ENCODE measurements at places on chromosomes 5 and 9. TPM values are rescaled to one million over a fixed set of nuclear protein-coding genes. Genes with fewer than 3 reads are reported as not detected.

GRCh38 chr9:89747596-89747995 is 142.8 kb downstream of the GADD45G start:
- DNase-seq, result no peak

DNA sequence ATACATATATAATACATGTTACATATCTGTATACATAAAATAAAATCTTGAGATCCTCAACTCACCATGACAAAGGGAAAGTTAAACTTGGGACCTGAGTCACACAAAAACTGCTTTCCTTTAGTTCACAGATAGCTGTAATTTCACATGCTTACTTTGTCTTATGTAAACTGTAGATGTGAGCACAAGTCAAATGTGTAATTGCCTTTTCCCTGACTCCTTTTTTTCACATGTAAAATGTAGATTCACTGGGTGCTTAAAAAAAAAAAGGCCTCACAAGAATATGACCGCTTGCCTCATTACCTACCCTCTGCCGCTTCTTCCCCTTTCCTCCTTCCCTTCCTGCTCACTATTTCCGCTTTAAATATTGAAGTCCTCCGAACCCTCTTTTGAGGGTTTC is 21.9 kb upstream of the FAM169A start:
- no peak for DNase-seq

DNA sequence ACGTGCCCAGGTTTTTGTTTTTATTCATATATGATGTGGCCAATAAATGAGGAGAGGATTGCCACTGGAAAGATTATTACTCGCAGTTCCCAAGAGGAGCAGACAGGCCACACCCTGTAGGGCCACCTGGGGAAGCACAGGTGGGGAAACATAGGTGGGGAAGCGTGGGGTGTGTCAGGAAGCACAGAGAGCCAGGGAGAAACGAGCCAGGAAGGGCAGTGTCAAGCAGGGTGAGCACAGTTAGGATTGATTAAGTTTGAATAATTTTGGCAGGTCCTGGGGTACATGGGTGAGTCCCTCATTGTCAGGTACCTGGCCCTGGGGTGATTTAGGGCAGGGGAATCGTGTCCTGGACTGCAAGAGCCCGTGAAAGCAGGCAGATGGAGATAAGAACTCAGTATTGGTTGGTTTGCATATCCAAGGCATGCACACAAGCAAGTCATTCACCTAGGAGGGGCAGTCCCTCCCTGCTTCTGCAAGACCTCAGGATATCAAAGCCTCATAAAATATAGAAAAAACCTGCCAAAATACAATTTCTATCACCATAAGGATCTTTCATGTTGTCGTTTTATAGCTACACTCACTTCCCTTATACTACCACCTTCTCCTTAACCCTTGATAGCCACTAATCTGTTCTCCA is 22.4 kb downstream of the MVB12B start:
- no peak for DNase-seq

GRCh38 chr5:9140711-9141110 is 405.2 kb downstream of the SEMA5A start:
- no peak for DNase-seq

DNA sequence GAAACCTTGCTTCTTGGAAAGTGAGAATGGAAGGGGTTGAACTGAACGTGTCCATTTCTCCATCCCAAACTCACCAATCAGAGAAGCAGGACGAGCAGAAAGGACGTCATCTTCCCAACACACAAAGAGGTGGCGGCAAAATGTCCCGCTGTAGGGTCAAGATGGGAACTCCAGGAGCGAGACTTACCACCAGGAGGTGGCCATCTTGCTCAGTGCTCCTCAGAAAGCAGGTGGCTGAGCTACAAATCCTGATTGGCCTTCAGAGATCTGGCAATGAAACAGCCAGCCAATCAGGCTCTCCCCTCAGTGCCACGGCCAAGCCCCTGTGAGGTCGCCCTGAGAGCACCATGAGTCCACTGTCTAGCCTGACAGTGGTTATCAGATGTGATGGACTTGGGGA is 259.0 kb downstream of the NDUFS4 start:
- DNase-seq, result no peak

DNA sequence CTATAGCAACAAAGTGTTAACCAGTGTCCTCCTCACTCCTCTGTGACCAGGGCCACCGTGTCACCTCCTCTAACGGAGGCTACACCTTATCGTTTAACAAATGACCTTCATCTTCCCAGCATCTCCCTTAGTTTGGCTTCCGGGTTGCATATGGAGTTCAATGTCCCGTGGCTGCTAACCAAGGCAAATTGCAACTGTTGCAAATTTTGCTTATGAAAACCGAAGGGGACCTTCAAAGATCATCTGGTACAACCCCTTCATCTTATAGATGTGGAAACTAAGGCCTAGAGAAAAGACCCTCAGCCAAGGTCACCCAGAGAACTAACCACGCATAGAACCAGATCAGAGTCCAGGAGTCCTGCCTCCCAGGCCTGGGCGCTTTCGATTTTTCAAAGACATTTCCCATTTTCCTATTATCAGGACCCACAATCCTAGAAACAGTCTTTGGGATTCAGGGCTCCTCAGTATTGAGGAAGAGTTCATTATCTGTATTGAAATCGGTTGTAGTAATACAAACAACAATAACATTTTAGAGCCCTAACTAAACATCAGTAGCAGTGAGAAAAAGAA is 1.4 kb downstream of the PRELID2 start:
- DNase-seq, result no peak

The PCDHA9 gene
- 0.02 TPM for polyA plus RNA-seq

DNA sequence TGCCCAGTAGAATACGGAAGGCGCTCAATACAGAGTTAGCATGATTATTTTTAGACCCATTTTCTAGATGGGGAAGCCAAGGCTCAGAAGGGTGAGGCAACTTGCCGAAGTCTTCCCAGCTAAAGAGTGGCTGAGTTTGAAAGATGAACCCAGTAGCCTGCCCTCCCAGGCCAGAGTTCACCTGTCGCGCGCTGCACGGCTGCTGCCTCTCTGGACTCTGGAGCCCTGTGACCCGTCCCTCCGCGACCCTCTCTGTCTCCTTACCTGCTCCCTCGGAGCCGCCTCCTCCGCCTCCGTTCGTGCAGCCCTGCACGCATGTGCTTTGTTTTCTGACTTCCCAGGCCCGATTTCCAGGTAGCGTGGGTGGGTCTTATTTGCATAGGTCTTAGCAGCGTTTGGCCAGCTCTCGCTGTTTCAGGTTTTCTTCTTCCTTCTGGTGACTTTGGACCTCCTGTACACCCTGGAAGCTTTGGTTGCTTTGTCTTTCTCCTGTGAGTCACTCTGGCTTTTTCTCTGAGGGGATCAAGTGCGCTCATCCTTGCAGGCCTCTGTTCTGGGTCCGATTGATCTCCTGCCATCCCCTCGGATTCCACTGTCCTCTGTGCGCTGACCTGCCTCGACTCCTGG is at the start of gene RNF183:
Gene RNF183 (minus strand): TSS at position 585 of the 627 bp plus-strand sequence. CDS start 5,192 bp downstream, outside the sequence.
- DNase-seq, result no peak

GRCh38 chr5:45411971-45412612 is 284.1 kb downstream of the HCN1 start:
- DNase-seq, result no peak

The SHC3 gene
- 4.3 TPM for polyA plus RNA-seq

GRCh38 chr5:2995035-2995434 is 243.6 kb upstream of the IRX2 start:
- DNase-seq, result no peak

DNA sequence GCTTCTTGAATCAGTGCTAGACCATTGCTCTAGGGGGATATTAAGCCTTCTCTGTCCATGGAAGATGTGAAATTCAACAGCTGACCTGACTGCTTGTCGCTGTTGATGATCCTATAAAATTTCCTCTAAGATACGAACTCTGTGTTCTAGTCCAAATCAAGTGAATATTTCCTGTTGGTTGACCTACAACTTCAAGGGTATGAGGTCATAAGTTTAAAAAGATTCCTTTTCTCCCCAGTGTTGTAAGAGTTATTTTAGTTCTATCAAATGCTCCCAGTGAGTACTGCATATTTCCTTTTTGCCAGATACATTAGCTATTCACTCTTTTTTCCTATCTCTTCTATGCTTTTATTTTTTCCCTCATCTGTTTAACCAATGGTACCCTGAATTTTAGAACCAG is 102.9 kb upstream of the CCDC152 start:
- no peak for DNase-seq

The MAT2B gene
- polyA plus RNA-seq, result 86.4 TPM

The PRRT1B gene
- not detected for polyA plus RNA-seq

DNA sequence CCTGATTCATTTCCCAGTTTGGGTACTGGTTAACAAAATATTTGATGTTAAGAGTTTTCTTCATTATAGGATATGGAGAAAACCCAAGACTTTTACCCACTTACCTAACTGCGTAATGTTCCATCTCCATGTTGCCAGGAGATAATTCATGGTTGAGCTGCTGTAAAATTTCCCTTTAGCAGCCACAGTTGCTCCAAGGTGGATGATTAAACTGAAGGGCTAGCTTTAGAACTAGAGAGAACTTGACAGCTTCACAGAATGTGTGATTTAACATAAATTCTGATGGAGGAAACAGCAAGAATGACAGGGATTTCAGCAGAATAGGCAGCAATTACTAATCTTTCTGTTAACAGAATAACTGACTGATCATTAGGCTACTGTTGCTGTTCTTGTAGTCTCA is 236.1 kb downstream of the MEF2C start:
- DNase-seq, result no peak

The IQGAP2 gene
- 0.84 TPM for polyA plus RNA-seq

The NFIB gene
- 2.2 TPM for polyA plus RNA-seq

The ZFYVE16 gene
- polyA plus RNA-seq, result 15.8 TPM

The PHF24 gene
- not detected for polyA plus RNA-seq

The MEF2C gene
- polyA plus RNA-seq, result 2.0 TPM

- no peak for DNase-seq
These were observed 64.0 kb upstream of the RANBP6 start for GRCh38 chr9:6079386-6079785.

- no peak for DNase-seq
These were observed 223.7 kb upstream of the GRAMD2B start for GRCh38 chr5:126199467-126199866.

- no peak for DNase-seq
These were observed 32.3 kb upstream of the TMEM171 start for GRCh38 chr5:73088026-73088425.

The PCDHB9 gene
- polyA plus RNA-seq, result 0.22 TPM

The FAM200C gene
- 3.6 TPM for polyA plus RNA-seq

- DNase-seq, result peak; percentile 81
These were observed 24.4 kb upstream of the VDAC1 start for GRCh38 chr5:134029156-134029555.

The OCLN gene
- polyA plus RNA-seq, result 2.1 TPM

DNA sequence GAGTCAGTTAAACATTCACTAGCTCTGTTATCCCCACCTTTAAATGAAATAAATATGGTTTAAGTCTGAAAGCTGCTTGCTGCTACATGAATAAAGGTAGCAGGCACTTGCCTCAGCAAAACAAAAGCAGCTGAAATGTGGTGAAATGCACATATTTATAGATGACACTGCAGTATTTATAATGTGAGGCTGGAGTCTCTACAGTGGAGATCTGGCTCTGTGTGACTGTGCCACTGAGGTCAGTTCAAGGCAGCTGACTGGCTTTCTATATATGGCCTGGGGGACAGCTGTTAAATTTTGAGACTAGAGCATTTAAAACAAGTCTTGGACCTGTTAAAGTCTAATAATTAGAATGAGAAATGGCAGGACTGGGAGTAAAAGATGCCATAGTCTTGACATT is 859.6 kb upstream of the SEMA6A start:
- DNase-seq, result no peak

The FAM78A gene
- 0.26 TPM for polyA plus RNA-seq

The JAKMIP2 gene
- 0.19 TPM for polyA plus RNA-seq

GRCh38 chr5:157477814-157478494 is 17.9 kb downstream of the NIPAL4 start:
- no peak for DNase-seq

DNA sequence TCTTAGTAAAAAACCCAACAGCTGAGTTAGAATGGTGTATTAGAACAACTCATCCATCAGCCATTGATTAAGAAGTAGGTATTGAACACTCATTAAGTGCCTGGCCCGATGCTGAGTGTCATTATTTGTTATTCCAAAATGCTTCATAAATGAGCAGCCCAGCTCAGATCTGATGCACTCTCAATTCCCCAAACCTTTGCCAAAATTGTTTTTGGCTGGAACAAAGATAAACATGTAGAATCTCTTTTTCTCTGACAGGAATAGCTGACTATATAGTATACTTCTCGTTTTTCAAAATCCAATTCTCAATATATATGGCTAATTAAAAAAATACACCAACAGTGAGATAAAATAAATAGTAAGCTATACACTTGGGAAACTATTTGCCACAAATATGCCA is 20.0 kb upstream of the ANKRD55 start:
- DNase-seq, result no peak

DNA sequence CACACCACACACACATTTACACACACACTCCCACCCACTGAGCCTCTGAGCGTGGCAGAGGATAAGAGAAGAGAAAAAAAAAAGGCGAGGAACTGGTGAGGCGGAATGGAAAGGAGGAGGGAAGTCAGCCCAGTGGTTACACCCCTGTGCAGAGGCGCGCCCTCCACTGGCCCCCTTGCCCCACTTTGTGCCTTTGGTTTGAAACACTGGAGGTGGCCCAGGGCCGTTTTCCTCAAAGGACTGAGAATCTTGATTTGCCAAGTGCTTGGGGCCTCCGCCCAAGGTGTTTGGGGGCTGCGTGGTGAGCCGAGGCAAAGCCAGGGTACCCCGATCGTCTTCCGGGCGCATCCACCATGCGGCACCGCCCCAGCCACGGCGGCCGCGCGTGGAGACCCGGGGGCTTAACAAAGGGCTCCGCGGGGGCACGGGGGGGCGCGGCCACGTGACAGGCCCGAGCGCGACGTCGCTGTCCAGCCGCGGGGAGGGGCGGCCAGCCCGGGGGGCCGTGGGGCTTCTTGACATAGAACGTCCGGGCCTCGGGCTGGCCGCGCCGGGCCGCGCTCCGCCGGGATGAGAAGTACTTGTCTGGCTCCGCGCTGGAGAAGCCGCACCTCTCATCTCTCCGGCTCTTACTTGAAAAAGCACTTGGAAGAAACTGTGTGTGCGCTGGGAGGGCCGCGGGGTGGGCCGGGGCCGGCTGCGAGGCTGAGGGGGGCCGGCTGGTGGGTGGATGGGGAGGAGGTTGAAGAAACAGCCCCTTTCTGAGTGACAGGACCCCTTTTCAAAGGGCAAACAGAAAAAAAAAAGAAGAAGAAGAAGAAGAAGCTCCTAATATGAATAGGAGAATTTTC is 21.0 kb downstream of the NR2F1 start:
- DNase-seq, result no peak

The PCDHGA1 gene
- 2.2 TPM for polyA plus RNA-seq

GRCh38 chr9:109468927-109469326 is 29.2 kb downstream of the PTPN3 start:
- DNase-seq, result no peak

GRCh38 chr9:86275962-86276361 is 6.4 kb downstream of the ISCA1 start:
- no peak for DNase-seq

DNA sequence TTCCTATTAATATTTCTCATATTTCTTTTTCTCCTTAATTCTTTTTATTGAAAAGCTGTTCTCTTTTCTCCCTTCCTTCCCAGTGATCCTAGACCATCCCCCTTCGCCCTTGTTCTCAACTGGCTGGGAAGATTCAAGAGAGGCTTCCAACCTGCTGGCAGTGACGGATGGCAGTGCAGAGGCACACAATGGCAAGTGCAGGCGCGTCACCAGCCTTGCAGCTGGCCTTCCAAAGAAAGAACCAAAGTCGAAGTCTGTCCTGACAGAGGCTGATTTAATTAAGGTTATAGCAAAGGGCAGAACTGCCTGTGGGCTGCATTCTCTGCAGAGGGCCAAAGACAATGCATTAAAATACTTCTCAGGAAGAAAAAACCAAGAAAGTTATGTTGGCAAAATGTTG is 7.4 kb downstream of the CEMIP2 start:
- no peak for DNase-seq

GRCh38 chr5:158998793-158999325 is 100.9 kb downstream of the EBF1 start:
- DNase-seq, result no peak

- no peak for DNase-seq
These were observed 168.5 kb downstream of the RGS3 start for GRCh38 chr9:113631871-113632665.

Measured in AG04450 (cell line).